ENCODE measurements at places on chromosomes 16 and 17.

DNA sequence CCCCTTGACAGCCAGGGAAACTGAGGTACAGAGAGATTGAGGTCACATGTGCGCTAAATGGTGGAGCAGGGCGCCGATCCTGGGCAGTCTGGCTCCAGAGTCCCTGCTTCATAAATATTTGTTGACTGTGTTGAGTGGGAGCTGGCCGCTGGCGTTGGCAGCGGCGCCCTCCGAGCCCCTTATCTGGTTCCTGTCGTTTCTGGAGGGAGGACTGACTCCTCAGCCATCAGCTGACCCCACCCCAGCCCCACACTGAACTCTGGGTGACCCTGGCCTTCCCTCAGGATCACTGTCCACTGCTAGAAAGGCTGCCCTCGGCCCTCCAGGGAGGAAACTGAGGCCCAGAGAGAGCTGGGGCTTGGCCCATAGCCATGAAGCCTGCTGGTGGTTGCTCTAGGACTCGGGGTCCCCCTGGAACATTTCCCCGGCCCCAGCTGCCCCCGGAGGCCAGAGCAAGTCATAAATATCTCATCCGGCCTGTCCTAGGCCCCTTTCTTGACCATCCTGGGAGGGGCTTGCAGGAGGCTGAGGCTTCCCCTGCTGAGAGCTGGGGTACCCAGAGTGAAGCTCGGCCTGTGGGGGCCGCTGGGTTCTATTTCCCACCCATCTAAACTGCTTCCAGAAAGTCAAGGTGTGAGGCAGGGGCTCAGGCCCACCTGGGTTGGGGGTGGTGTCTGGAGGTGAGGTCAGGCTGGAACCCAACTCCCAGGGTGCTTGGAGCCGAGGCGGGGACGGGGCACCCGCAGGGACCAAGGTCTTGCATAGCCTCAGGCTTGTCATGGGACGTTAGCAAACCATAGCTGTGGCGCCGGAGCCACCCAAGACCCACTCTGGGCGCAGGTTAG is 51.7 kb upstream of the GSE1 start:
- DNase-seq, result no peak

DNA sequence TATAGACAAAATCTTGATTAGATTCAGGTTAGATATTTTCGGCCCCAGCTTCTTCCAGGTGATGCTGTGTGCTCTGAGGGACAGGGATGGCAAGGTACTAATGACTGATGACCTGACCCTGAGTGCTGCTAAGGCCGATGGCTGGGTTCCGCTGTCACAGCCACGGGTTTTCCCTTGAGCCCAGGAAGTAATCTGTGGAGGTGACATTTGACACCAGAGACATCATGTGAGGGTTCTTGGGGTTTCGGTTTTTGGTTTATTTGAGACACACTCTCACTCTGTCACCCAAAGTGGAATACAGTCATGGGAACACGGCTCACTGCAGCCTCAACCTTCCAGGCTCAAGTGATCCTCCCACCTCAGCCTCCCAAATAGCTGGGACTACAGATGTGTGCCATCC is 9.8 kb downstream of the OTOP3 start:
- no peak for DNase-seq

GRCh38 chr16:10385725-10386516 is at the start of gene ATF7IP2:
TSS of gene ATF7IP2 (plus strand) at chr16:10386061. CDS start at chr16:10430621, 44,560 bp downstream.
- DNase-seq, result peak; percentile 79

DNA sequence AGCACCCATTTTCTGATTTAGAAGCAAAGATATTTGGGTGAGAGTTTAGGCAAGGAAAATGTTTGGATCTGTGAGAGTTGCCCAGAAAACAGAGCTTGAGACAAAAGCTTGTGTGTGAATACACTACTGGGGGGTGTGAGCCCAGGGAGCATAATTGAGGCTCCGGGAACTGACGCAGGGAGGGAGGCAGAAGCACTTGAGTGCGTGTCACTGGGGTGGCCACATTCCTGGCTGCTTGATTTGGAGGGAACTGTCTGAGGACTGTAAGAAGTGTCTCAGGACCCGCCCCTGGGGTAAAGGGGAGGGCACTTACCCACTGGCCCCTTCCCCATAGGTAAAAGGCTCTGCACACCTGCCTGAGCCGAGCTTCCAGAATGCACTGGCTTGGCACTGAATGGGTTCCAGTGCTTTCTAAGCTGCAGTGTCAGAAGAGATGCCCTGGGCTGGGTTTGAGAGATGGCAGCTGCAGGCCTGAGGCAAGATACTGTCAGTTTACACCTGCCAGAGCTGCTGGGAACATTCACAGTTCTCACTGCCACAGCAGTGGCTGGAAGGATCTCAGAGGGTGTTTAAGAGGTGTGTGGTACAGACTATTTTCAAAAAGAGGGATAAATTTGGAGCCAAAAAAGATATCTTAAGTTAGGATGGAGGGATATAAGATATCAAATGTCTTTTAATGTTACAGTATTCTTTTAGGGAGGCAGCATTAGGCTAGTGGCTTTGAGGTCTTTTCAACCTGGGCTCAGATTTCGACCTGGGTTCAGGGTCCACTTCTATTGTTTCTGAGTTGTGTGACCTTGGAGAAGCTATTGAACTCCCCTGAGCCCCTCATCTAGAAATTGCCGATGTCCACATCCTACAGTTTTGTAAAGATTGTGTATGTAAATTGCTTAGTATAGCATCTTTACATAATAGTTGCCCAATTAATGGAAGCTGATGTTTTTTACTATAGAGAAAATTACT is 6.9 kb upstream of the TEX2 start:
- no peak for DNase-seq

DNA sequence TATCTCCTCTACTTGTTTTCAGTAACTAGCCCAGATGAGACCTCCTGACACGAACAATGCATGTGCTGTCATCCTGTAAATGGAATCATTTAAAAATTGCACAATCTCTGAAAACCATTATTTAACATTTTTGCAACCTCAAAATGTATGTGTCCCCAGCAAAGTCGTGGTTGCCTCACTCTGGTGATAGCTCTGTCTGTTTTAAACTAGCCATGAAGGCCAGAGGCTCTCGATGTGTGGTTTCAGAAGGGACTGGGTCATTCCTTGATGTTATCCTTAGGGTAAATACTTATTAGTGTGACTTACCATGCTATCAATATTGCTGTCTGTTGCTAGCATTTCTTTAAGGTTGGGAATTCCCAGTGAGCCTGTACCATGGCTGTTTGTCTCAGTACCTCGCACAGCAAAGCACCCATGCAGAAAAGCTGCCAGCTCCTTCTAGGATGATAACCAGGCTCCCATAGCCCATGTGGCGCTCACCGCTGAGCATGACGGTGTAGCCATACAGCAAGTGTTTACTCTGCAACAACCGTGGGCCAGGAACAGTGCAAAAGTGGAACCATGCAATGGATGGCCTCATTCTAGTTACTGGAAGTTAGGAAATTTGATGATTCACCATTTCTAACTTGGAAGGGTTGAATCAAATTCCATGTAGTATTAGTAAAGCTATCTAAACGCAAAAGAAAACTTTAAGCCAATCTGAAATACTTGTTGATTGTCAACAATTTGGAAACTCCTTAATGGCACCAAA is 2.9 kb upstream of the PGS1 start:
- no peak for DNase-seq

DNA sequence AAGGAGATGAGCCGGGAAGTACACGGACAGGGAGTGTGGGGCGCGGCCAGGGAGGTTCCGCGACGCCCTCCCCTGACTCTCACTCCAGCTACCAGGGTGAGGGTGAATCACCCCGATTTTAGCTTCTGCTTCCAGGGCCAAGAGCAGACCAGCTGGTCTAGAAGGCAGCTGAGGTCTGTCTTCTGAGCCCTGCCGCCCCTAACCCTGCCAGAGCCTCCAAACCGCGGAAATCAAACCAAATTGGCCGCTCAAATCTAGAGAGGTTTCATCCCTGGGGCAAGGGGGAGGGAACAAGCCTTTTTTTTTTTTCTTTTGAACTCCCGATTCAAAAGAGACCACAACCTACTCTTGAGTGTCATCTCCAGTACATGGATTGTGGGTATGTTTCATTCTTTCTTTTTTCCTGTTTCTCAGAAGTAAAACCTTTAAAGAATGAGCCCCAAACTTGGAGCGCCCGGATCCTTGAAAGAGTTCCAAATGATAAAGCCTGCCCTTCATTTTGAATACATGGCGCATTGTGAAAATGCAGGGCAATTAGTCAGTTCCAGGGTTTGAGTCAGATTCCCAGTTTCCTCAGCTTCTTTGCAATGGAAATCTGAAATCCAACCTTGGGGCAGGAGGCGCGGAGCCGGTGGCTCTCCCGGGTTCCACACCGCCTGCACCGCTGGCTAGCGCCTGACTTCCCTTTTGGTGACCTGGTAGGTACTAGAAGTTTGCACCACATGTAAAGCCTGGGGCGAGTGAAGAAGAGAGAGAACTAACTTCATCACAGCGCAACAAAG is 16.5 kb upstream of the ZFHX3 start:
- no peak for DNase-seq

- DNase-seq, result no peak
These were observed 77.5 kb downstream of the KANSL1 start for GRCh38 chr17:46115699-46116098.

DNA sequence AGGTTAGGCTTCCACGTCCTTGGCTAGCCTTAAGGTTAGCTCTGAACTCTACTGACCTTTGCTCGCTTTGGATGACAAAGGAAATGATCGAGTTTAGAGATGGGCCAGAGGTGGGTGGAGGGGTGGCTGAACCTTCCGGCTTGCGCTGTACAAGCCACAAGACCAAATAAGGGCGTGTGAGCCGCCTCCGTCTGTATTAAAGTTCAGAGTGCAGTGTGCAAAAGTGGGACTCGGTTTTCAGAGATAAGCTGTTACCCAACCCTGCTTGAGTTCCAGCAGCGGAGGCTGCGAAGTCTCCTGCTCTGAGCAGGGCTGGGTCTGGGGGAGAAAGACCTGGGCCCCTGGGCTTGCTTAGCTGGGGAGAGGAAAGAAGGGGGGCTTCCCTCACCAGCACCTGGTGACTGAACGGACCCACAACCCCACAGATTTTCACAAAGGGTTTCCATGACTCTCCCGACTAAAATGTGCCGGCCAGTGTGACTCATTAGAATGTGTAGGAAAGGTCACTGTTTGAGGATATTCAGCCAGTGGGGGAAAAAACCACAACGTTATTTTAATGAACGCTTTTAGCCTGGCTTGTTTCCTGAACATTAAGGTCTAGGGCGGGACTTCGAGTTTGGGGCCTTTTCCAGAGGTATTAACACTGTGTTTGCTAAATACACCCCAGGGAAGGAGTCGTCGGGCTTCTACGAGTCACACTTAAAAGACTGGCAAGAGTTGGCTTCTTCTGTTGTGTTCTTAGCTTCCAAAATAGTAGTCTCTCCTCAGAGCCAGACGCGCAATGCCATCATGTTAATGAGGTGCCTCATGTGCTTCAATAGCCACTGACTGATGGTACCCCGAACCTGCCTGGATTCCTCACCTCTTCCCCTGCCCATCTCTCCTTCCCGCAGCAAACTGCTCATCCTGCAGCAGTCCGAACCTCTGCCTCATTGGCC is 67.0 kb downstream of the CENPV start:
- peak; percentile 39 for DNase-seq

- no peak for DNase-seq
These were observed 142.7 kb upstream of the C17orf78 start for GRCh38 chr17:37233036-37233435.

GRCh38 chr16:30018731-30019158 is 4.3 kb upstream of the C16orf92 start:
- DNase-seq, result no peak

DNA sequence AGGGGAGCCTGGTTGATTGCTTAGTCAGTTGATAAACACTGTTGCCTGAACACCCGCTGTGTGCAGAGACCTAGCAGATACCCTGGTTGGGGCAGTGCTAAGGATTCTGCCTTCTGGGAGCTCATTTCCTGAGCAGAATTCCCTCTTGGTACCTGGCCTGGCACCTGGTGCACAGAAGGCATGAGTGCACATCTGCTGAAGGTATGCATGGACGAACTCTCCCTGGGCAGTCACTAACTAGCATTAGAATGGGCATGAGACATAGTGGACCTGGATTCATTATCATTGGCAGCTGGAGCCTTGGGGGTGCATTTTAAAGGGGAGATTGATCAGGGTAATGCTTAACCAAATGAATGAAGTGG is 13.1 kb downstream of the ADCY7 start:
- no peak for DNase-seq

DNA sequence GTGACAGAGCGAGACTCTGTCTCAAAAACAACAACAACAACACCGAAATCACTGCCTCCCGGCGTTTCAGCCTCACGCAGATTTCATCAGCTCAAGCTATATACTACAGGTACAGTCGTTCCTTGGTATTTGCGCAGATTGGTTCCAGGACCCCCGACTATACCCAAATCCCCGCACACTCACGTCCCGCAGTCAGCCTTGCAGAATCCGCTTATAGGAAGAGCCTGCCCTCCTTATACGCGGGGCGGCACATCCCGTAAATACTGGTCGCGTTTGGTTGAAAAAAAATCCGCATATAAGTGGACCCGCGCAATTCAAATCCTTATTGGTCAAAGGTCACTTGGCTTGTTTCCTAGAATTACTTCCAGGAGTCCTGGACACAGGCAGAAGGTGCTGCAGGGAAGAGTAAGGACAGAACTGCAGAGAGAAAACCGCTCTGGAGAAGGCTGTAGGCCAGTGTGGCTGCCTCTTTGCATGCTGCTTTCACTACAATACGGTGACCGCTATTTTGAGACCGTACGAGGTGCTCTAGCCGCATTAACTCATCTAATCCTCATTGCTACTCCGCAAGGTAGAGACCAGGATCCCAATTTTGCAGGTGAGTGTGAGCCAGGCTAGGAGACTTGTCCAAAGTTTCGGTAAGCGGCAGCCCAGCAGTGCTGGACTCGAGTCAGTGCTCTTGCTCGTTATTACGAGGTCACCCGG is 718 bp downstream of the NDUFAB1 start:
- no peak for DNase-seq

DNA sequence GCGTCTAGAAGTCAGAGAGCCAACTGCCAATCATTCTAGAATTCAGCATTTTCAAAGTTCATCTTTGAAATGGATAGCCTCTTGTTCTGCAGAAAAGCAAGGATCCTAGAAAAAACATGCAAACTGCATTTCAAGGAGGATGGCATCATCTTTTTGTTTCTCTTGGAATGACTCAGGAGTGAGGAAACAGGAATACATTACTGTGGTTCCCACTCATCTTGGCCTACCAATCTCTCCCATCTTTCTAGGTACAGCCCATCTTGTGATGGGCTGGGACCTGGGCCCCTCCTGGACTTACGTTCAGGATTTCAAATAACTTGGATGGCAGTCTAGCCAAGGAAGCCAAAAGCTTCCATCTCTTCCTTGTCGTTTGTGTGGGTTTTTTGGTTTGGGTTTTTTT is 363.4 kb downstream of the CDH13 start:
- DNase-seq, result no peak

DNA sequence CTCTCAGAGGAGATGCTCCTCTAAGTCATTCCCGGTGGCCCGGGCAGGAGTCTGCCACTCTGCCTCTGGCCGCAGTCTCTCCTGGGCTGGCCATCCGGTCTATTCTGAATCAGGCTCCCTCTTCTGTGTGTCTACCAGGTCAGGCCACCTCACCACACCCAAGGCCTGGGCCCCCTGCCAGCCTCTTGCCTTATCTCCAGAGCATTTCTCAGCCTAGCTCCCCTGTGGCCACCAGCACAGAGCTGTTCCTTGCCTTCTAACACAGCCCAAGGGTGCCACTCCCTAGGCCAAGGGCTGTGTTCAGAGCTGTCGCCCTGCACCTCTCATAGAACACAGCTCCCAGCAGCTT is 55.3 kb downstream of the MYO18A start:
- no peak for DNase-seq

GRCh38 chr17:36212966-36213365 is 2.1 kb downstream of the CCL4L2 start:
- no peak for DNase-seq

GRCh38 chr17:61495161-61495857 is 43.1 kb downstream of the TBX4 start:
- no peak for DNase-seq

- DNase-seq, result no peak
These were observed 296.6 kb downstream of the WWOX start for GRCh38 chr16:78396046-78396445.
